ENCODE measurements at places on chromosomes 2 and 18.
A peak's percentile ranks its signal among the peaks of the same experiment; 100 is the strongest.

DNA sequence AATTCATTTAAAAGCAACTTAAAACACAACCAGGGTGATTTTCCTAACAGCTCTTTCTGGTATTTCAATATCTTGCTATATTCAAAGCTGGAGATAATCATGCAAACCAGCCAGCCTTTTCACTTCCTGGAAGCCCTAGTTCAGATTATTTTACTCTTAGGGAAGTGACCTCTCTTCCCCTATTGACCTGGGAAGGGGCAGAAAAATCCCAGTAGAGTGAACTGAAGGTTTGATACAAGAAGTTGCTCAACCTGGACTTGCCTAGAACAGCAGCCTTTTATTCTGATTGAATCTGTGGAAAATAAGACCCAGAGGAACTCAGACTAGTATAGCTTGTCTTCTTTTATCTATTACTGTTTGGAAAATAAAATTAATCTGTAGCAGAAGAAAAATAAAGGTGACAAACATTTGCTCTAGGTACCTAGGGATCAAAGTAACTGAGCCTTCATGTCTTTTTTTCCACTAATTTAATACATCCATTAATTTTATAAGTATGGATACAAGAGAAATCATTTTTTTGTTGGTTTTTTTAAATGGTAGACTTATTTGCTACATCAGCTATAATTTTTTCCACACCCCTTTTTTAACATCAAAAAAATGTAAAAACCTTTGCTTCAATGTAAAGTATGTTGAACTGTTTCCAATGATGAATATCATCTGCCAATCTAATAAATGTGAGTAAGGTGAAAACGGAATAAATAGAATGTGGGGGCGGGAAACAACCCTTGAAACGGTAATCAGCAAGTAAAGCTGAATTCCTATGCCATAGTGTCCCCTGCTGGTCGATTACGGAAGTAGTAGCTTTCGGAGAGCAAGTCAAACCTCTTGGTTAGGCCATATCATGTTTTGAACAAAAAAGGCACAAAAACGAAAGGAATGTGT is 629.9 kb downstream of the NRXN1 start:
- DNase-seq, result peak; percentile 53

- peak; percentile 38 for DNase-seq
Measured at GRCh38 chr18:75208155-75208835, 644 bp downstream of the PTGR3 start.

- DNase-seq, result no peak
Measured at GRCh38 chr2:19838616-19839015, 63.2 kb downstream of the TTC32 start.

DNA sequence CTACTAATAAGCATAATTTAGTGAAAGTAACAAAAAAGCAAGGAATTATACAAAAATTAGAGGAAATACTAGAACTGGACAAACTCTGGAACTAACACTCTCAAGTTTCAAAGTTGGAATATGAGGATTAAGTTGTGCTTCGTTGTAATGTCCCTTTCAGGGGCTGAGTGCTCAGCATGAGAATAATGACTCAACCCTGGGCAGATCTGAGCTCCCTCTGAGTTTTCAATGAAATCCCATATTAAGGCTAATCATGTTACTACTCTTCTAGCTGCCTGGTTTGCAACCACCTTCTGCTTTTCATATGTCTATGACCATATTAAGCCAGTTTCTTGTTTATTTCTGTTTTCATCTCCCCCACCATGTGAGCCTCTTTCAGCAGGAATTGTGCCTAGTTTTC is 274.9 kb upstream of the LRRTM4 start:
- no peak for DNase-seq

DNA sequence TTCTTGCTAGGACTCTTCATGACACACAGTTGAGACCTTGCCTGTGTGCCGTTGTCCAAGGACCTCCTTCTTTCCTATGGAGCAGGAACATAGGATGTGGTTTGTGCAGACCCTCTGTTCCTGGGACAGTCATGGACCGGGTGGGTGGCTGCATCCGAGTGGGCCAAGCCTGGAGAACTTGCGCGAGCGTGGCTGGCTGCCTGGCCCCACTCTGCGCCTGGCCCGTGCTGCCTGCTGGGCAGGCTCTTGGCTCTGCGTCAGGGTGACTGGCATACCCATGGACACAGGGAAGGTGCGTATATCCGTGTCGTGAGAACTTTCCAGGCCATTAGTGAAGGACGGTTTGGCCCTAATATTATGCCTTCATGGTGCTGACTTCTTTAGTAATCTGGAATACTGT is 68.2 kb downstream of the DCDC2C start:
- no peak for DNase-seq

Measured in kidney capillary endothelial cell (primary cell).